ENCODE measurements at places on chromosomes 7 and 10.

GRCh38 chr10:129965959-129966358, 1.9 kb upstream of the EBF3 start:
- DNase-seq: peak; percentile 65

DNA sequence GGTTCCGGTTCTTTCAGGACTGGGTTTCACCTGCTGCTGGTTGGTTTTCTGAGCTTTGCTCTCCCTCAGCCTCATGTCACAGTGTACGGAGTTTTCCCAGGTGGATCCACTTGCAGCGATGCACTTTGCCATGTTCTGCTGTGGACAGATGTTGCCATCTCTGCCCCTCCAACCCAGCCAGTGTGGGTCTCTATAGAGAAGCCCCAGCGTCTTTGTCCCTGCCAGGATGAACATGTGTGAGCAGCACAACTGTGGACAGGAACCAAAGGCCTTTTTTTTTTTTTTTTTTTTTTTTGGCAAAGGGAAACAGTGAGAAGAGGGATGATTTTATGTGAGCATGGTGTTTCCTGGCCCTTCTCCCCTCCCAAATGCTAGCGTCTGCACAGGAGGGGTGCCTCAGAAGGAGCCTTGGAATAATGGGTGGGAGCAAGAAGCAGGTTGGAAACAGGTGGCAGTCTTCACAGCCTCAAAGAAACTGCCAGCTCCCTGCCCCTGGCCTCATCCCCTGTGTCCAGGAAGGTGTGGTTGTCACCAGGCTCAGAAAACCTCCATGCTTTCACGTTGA, 106.5 kb downstream of the RPS24 start:
- DNase-seq: no peak

DNA sequence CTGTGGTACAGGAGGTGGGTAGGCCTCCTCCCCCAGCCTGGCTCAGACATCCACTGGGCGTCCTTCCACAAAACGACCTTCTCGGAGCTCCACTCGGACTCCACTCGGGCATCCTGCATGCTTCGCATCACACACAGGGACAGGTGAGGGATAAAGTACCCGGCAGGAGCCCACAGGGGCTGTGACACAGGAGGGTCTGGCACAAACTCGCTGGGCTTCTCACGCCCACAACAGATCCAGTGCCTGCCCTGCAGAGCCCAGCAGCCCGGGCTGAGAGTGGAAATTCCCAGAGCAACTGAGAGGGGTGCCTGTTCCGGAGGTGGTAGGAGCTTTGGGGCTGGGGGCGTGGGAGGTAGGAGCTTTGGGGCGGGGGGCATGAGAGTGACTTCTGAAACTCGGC, 108.4 kb downstream of the MKI67 start:
- no peak for DNase-seq

DNA sequence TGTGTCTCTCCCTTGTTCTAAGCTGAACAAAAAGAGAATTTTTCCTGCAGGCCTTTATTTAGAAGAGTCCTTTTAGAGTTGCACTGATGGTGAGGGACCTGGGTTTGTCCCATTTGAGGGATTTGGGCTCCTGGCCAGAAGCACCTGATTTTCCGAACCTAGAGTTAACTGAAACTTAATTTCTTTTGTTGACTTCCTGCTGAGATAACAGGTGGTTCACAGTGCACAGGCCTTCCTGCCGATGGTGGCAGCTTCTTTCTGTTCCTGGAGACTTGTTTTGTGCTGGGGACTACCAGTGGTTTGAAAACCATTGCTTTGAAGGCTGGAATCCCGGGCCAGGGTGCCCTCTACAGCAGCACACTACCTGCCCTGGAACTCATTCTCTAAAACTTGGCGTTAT, 99.2 kb downstream of the SUGCT start:
- DNase-seq: no peak

- no peak for DNase-seq
These were observed 52.9 kb downstream of the ZNF22 start for GRCh38 chr10:45053569-45054100.
